Neural cell (in vitro differentiated cells): ENCODE measurements at places on chromosomes 13 and 19. TPM values are rescaled to one million over a fixed set of nuclear protein-coding genes. Genes with fewer than 3 reads are reported as not detected.

Gene CEACAM7
- polyA plus RNA-seq: not detected in 2 replicates

Gene KLK11
- polyA plus RNA-seq: not detected in 2 replicates

Gene ZNF470
- 9.6 and 13.6 TPM in 2 replicates for polyA plus RNA-seq

Gene CGB3
- polyA plus RNA-seq: not detected in 2 replicates

Gene GPR18
- polyA plus RNA-seq: not detected in 2 replicates

Gene LAIR1
- not detected in 2 replicates for polyA plus RNA-seq

Gene KLK15
- not detected in 2 replicates for polyA plus RNA-seq

Gene CATSPERD
- polyA plus RNA-seq: not detected in 2 replicates

Gene AMER2
- 32.9 and 33.2 TPM in 2 replicates for polyA plus RNA-seq
